ENCODE measurements at places on chromosomes 3 and 15.
A peak's percentile ranks its signal among the peaks of the same experiment; 100 is the strongest.

GRCh38 chr3:14649466-14649865, 2.1 kb upstream of the CCDC174 start:
- no peak for DNase-seq

GRCh38 chr15:90872486-90873184, 4.2 kb downstream of the FURIN start:
- DNase-seq: peak; percentile 80

DNA sequence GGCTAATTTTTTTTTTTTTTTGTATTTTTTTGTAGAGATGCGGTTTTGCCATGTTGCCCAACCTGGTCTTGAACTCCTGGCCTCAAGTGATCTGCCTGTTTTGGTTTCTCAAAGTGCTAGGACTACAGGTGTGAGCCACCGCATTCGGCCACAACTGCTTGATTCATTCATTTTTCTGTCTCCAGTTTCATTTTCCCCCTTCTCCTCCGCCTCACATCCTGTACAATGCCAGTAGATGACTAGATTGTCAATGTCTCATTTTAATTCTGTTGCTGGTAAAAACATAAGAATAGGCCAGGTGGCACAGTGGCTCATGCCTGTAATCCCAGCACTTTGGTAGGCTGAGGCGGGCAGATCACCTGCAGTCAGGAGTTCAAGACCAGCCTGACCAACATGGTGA, 12.0 kb upstream of the ZNF592 start:
- no peak for DNase-seq

DNA sequence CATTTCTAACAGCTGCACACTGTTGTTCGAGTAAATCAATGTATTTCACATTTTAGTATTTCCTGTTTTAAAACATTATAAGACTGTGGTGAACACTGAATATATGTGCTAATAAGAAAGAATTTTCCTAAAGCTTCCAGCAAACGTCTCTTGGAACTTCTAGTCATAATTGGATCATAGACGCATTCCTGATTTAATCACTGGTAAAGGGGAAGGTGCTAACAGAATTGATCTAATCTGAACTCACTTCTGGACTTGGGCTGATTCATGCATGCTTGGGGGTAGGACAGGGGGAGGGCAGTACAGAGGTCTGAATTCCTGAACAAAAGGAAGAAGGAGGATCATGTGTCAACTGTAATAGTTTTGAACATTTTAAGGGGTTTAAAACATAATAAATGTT, 7.3 kb upstream of the LEKR1 start:
- peak; percentile 95 for DNase-seq

- no peak for DNase-seq
Measured at GRCh38 chr15:82843566-82843965, 34.1 kb downstream of the WHAMM start.

GRCh38 chr3:62995119-62995518, 119.9 kb upstream of the CADPS start:
- DNase-seq: no peak

DNA sequence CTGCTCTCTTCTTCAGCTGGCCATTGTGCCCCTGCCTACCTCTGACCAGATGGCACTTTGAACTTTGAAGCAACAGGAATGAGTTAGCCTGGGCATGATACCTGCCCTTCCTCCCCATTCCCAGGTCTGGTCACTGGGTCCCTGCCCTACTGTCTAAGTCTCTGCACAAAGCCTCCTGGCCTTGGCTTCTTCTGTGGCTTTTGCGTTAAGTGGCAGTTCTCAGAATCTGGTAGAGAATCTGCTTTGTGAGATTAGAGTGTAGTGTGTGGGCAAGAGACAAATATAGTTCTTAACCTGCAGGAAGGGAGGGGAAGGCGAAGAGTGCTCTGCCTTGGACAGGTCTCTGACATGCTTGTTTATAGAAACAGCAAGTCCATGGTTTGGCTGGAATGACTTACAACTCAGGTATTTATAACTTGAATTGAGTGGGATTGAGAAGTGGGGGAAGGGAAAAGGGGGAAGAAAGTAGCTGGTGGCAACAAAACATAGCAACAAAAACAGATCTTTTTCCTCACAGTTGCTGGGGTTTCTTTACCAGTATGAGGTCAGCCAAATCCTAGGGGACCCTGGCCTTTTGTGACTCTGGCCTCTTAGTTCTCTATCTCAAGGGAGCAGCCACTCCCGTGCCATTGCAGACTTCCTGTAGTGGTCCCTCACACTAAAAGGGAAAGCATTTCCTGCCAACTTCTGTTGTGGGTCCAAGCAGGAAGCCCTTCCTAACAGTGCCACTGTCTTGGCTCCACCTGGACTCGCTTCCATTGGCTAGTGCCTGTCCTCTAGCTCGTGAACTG, 16.7 kb downstream of the MAPKBP1 start:
- DNase-seq: peak; percentile 62

GRCh38 chr15:42404461-42405235, 45.3 kb downstream of the CAPN3 start:
- no peak for DNase-seq

DNA sequence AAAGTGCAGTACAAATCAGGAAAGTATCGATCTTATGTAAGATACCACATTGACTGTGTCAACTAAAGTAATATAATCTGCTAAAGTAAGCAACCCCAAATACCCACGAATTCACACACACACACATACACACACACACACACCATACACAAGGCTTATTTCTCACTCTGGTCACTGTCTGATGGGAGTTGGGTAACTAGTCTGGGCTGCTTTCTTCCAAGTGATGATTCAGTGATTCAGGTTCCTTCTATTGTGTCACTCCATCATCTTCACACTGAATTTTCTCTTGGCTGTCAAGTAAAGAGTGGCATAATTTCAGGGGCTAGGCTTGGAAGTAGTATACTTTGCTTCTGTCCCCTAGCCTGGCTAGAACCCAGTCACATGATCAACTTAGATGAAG, 104.8 kb upstream of the CCDC54 start:
- DNase-seq: no peak

DNA sequence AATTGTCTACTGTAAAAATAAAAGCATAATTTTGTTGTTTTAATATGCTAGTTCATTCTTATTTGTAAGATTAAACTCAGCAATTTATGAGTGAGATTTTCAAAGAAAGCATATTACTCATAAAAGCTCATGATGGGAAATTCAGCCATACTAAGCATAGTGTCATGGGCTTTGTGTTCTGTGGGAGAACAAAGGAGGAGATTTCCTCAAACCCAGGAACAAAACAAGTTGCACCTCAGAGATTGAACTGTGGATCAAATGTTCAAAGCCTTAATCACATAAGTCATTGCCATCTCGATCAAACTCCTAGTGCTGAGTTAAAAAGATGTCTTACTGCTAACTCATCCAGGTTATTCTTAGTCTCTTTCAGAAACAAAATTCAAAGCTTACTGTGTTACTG, 85.6 kb upstream of the PDZRN3 start:
- DNase-seq: no peak

DNA sequence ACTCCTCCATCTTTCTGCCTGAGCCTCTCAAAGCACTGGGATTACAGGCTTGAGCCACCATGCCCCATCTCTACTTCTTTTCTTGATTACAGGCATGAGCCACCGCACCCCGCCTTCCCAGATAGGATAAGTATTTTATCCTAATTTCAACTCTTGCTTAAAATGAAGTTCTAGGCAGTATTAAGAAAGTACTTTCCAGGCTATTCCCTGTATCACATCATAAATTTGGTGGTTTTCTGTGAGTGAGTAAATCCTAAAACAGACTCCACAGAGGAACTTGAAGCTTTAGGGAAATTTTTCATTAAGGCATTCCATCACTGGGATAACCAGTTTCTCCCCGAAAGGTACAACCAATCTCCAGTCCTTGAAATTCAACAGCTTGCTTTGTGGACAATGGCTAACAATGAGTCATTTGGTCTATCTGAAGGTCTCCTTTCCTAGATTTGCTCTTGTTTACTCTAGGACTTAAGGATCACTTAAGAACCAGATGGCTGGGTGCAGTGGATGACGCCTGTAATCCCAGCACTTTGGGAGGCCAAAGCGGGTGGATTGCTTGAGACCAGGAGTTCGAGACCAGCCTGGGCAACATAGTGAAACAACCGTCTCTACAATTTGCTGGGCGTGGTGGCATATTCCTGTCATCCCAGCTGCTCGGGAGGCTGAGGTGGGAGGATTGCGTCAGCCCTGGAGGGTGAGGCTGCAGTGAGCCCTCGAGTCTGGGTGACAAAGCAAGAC, 49.7 kb upstream of the SKIL start:
- DNase-seq: peak; percentile 24

DNA sequence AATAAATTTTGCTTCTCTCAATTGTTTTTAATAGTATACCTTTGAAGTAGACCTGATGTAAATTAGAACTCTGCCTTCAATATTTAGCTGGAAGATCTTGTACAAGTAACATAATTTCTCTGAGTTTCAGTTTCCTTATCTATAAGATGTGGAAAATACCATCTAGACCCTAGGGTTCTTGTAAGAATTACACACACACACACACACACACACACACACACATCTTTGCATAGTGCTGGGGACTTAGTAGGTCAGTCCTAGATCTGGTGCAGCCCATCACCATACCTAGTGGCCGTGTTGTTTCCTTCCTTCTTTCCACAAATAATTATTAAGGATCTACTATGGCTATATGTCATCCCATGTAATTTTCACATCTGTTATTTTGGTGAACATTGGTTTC, 11.0 kb downstream of the TRAT1 start:
- no peak for DNase-seq

- peak; percentile 21 for DNase-seq
Measured at GRCh38 chr3:27976933-27977332, 254.8 kb upstream of the EOMES start.

DNA sequence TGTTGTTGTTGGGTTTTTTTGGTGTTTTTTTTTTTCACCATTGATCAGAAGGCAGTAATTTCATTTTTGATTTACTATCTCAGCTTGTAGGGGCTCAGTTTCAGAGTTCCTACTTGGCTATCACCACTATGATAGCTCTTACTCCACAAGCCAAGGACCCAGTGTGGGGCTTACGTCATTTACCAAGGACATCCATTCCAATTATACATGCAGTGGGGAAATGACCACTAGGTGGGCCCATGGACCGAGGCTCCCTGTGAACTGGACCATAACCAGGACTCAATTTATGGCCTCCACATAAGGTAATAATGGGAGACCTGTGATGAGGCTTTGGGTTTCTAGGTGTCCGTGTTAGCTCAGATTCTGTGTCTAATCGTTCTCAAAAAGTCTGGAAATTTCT, 67.5 kb upstream of the CACNA1D start:
- DNase-seq: no peak

DNA sequence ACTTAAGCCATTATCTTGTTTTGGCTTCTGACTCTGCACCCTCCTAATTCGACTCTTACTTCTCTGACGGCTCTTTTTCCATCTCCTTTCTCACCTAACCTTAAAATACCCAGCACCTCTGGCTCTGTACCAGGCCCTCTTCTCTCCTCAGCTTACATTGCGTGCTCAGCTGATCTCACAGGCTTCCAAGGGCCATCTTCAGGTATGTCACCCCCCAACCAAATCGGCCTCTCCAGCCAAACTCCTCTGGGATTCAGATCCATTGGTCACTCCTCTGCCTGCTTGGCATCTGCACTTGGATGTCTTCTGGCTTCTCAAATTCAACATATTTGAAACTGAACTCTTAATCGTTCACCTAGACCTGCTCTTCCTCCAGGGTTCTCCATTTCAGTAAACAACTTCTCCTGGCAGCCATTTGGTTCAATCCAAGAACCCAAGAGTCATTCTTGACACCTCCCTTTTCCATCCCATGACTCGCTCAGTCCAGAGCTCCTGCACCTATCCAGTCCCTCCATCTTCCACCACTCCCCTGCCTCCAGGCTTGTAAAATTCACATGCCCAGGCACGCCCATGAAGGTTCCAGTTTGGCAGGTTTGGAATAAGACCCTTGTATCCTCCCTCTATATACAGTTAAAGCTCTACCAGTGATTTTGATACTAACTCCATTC, 35.2 kb upstream of the SLC41A3 start:
- DNase-seq: no peak

- peak; percentile 96 for DNase-seq
Measured at GRCh38 chr3:138694287-138695007, 85.9 kb downstream of the FAIM start.

DNA sequence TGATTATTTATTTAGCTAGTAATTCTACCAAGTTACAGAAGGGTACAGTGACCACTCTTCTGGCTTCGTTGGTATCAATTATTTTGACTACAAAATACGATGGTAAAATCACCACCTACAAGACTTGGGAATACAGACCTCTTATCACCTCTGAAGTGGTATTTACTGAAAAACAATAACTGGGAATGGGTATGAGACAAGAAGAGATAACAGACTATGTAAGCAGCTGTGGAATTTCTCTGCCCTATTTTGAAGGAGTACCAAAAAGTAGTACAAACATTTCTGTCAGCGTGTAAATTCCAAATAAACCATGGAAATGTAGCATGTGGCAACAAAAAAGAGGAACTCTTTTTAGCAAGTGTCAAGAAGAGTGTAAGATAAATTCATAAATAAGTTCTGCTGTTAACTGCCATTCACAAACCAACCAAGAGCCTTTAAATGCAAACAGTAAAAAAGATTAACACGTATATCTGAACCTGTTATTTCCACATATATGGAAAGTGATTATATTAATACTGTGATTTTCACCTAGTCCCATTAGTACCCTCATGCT, 77.0 kb upstream of the SLC12A8 start:
- DNase-seq: no peak

GRCh38 chr3:32405155-32405554, 13.5 kb downstream of the CMTM7 start:
- DNase-seq: peak; percentile 28

DNA sequence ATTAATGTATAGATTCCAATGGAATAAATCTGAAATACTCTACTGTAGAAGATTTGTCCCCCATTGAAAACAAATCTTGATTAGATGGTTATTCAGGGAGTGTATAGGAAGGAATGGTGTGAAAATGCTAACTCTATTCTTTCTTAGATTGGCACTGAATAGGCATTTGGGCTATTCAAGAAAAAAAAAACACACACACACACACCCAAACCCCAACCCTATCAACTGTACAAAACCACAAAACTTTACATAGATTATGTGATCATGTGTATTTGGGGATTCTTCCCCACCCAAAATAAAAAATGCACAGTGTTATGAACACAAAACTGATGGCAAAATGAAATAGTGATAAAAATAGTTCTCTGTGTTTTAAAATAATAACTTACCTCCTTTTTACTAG, 61.8 kb downstream of the TIGIT start:
- DNase-seq: no peak

DNA sequence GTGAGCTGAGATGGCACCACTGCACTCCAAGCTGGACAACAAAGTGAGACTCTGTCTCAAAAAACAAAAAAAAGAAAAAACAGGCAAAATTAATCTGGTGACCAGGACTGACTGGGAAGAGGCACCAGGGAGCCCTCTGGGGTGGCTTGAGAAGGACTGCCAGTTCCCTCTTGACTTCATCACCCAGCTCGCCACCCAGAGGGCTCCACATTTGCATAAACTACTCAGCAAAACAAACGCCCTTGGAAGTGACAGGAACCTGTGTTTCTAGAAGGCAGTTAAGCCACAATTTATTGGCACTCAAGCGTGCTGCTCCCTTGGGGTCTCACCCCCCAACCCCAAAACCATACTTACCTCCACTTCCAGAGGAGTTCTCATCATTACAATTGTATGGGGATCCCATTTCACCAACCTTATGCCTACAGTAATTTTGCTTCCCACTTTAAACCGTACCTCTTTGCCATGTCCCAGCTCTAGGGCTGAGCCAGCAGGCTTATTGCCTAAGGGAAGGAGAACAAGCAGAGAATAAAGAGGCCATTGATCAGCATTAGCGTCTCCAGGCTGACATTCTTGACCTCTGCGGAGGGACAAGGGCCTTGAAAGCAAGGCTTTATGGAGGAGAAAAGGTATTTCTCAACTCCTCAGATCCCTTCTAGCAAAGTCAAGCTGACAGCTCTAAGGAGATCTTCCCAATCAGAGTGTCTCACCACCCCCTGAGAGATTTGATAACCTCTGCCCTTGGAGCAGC, 357.4 kb downstream of the SHQ1 start:
- DNase-seq: no peak

Measured in fibroblast of skin of abdomen (primary cell).